ENCODE measurements at places on chromosomes 7 and 10.

DNA sequence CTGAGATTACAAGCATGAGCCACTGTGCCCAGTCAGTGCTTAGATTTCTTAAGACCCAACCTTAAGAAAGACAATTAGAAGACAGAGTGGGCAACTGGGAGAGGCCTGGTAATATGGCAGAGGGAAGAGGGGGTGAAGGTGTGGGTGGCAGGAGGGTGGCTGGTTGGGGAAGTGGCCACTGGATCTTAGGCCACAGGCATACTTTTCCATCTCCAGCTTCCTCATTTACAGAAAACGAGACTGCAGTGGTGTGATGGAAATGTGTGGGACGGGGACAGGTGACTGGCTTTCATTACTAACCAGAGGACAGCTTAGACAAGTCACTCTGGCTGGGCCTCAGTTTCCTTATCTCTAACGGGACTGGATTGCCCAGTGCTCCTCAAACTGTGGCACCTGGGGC, 1.0 kb upstream of the FFAR4 start:
- DNase-seq: no peak

- DNase-seq: no peak
These were observed 15.7 kb downstream of the RBM33 start for GRCh38 chr7:155660059-155660757.

DNA sequence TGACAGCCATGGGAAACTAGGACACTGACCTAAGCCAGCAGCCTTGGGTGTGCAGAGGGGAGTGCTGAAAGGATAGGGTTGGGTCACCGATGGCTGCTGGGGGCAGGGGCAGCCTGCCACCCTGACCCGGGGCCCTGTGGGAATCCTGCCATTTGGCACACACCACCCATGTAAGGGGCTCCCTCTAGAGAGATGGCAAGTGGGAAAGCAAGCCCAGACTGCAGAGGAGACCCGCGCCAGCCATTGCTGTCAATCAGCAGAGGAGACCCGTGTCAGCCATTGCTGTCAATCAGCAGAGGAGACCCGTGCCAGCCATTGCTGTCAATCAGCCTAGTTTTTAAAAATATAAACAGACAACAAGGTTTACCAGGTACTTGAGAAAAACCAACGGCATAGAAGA, 27.4 kb upstream of the PRKAG2 start:
- DNase-seq: no peak

GRCh38 chr7:56105508-56105907, 768 bp downstream of the CHCHD2 start:
- DNase-seq: no peak

DNA sequence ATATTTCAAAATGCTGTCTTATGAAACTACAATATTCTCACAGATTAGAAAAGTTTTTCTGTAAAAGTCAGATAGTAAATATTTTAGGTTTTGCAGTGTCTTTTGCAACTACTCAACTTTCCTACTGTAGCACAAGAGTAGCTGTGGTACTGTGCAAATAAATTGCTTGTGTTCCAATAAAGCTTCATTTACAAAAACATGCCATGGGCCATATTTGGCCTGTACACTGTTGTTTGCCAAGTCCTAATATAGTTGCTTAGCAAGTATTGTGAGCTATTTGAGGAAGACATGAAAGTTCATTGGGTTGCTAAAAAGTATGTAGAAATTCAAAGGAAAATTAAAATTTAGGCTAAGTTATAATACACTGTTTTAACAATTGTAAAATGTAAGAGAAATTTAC, 80.0 kb downstream of the TFPI2 start:
- DNase-seq: no peak

DNA sequence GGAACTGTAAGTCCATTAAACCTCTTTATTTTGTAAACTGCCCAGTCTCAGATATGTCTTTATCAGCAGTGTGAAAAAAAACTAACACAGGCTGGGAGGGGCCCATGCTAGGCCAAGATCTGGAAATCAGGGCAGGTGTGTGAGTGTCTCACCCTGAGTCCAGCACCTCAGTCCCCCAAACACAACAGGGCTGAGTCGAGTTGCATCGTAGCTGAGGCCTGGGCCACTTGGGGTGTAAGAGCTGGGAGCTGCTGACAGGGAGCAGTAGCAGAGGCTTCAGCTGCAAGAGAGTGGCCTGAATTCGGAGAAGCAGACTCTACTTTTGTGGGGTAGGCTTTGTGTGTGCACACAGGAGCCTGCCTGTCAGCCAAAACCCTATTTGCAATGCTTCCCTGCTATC, 553.1 kb downstream of the PTPRN2 start:
- no peak for DNase-seq

DNA sequence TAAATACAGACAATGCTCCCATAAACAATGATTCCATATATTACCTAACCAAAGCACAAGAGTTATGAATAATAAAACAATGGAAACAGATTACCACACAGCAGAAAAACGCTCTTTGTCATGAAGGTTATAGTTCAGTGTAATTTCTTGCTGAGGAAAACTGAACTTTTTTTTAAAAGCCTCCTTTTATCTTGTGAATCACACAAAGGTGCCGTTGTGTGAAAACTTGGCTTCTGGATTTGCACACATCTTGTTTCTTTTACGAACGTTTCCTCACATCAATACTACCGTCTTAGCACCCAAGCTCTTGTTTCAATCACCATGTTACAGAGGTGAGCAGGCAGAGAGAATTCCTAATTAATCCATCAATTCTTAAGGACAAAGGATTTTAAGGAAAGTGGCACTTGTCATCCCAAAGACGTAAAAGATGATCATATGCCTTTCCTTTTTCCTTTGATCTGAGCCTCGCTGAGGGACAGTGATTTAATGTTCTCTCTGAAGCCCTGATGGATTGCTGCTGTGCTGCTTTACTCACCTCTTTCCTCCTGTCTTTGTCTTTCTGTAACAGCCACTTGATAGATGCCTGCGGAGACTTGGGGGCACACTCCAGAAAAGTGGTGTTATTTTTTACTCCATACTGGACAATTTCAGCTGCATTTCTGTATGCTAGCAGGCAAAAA, 110.1 kb downstream of the CD36 start:
- no peak for DNase-seq

- DNase-seq: no peak
These were observed 35.9 kb downstream of the TSPAN15 start for GRCh38 chr10:69486922-69487730.

DNA sequence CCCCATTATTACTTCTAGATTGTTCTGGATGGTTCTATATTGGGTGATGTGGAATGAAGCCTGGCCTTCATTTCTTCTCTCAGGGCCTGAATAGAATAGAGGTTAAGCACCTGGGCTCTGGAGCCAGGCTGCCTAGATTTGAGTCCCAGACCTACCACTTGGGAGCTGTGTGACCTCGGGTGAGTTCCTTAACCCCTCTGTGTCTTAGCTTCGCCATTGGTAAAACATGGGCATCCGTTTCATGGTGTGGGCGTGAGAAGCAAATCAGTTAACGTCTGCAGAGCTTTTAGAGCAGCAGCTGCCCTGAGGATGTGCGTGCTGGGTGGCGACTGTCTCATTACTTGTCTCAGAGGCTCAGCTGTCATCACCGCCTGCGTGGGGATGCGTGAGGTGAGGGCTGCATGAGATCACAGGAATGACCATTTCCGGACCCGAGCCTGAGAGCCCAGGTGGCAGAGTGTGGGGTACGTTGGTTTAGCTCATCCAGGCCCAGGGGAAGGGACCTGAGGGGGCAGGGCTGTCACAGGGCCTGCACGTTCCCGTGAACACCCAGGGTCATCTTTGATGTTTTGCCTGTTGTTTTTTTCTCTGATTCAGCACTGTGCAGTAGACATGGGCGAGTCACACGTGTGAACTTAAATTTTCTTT, 9.7 kb downstream of the AGAP3 start:
- DNase-seq: no peak

GRCh38 chr10:69107176-69107490, 16.8 kb upstream of the VPS26A start:
- no peak for DNase-seq

- no peak for DNase-seq
These were observed 30.2 kb upstream of the ANKRD2 start for GRCh38 chr10:97542169-97543024.

GRCh38 chr7:22319424-22320403, 37.2 kb downstream of the RAPGEF5 start:
- DNase-seq: no peak

DNA sequence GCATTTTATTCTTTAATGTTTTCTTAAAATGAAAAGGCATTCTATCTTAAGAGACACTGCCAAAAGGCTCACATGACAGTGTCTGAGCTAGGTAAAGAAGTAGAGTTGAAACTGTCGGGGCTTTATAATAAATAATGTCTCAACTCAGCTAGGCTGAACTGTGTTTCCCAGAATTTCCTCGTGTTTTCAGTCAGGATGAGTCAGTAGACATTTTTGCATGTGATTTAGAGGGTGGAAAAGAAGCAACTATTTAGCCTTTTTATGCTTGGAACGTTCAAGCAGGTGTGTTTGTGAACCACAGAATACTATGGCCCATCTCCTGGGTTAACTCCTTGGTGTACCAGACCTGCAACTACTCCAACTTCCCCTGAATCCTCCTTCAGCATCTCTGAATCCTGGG, 23.4 kb upstream of the LIPA start:
- no peak for DNase-seq

GRCh38 chr7:167090-167855, 25.1 kb upstream of the FAM20C start:
- DNase-seq: no peak

DNA sequence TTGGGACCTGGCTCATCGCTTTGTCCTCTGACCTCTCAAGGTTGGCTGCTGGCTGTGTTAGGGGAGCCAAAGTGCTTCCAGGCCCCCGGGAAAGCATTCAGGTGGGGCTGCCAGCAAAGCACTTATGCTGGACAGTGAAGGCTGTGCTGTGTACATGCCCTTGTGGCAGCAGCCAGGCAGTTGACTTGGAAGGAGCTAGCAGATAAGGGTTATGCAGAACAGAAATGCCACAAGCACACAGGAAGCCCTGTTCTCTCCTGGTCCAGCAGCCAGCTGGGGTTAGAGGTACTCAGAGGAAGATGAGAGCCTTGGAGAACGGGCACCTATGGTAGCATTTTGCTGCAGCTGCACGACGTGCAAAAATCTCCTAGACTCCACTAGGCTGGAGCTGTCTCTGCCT, 35.2 kb upstream of the OR9A4 start:
- DNase-seq: no peak

DNA sequence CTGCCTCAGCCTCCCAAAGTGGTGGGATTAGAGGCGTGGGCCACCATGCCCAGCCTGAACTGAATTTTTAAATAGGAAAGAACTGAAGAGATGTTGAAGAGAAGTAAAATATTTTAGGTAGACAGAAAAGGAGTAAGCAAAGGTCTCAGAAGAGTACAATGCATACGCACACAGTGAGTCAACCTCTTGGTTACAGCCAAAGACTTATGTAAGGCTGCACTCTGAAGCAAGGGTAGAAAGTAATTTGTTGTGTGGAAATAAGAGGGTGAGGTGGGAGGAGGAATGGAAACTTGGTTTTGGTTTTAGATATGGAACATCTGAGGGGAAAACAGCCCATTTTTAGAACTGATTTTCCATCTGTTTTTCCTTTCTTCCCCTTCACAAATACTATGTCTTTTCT, 17.6 kb downstream of the KRIT1 start:
- DNase-seq: no peak

- no peak for DNase-seq
These were observed 2.2 kb downstream of the STOX1 start for GRCh38 chr10:68829521-68829920.

- DNase-seq: no peak
These were observed 42.5 kb downstream of the TACR2 start for GRCh38 chr10:69374242-69374641.

- DNase-seq: no peak
These were observed 61.6 kb upstream of the OPALIN start for GRCh38 chr10:96420228-96421009.

DNA sequence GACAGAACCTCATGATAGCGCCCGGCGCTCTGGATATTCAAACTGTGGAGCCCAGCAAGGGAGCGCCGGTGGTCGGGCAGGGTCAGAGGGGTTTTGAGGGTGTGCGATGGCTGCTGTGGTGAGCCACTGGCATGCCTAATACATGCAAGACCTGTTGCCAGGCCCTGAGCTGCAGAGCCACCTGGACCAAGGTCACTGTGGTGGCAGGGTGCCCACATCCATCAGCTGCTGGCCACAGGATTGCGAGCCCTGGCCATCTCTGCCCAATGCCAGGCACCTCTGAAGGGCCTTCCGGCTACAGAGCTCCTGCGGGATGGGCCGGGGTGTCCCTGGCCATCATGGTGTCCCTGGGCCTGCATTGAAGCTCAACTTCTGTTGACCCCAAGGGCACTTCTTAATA, 123.0 kb upstream of the TNRC18 start:
- DNase-seq: no peak

DNA sequence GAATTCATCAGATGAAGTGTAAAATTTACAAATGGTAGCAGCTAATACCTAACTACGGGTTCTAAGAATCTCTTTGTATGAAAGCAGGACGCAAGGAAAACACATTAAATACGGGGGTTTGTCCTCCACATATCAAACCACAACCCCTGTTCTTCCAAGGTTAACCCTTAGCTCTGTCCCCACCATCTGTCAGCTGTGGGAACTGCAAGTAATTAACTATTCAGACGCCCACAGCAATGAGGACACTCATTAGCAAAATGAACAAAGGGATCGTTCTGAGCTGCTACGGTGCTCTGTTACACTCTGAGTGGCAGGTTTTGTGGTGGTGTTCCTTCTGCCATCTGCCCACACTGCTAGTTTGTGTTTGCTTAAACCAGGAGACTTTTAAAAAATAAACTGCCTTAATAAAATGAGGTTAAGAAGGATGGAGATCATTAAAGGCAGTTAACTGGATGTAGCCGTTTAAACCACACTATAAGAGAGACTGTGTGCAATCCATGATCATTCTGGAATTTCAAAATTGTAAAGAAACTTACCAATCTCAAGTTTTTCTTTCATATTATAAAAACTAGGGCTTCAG, 51.4 kb downstream of the C10orf67 start:
- DNase-seq: no peak

DNA sequence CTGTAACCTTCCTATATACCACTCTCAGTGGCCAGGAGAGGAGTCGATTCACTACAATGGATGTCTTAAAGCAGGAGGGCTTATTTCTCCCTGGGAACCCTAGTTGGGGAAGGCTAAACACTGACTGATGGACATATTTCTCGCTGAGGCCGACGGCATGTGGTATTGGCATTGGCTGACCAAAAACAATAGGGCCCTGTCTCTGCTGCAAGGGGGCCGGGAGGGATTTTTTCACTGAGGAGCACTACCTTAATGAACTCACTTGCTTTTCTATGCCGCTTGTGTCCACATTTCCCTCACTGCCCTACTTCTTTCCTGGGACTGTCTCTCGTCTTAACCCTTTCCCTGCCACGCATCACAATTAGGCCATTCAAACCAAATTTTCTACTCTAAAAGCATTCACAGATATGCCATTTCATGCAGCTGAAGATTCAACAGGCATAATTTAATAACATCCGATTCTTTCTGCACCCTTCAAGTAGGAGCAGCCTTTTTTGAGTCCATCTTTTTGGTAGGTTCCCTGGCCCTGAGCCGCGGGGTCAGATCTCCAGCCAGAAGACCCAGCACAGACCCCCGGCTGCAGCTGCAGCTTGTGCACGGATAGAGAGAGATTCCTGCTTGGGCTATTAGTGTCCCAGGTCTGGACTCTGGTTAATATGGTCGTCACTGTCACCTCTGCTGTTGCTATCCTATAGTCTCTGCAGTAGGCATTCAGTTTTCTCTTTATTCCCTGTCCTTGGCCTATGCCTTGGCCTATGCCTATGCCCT, 118.7 kb downstream of the HIPK2 start:
- DNase-seq: no peak

- DNase-seq: no peak
These were observed 95.0 kb downstream of the VPS50 start for GRCh38 chr7:93327006-93327633.

Data from activated CD4-positive, CD25-positive, alpha-beta regulatory T cell treated with anti-CD3 and anti-CD28 coated beads, Interleukin-2, amount 50 U/mL, for 72 hours (primary cell).